Activated CD8-positive, alpha-beta memory T cell treated with anti-CD3 and anti-CD28 coated beads, Interleukin-2, amount 10 ng/mL, durations not matched to agents 7 days and 5 days (primary cell): ENCODE measurements at places on chromosomes 6 and 20. TPM values are rescaled to one million over a fixed set of nuclear protein-coding genes. Genes with fewer than 3 reads are reported as not detected.
A peak's percentile ranks its signal among the peaks of the same experiment; 100 is the strongest.

Gene RAD21L1
- 0.67 TPM for total RNA-seq

Gene FAM209A
- total RNA-seq, result 1.7 TPM

Gene ASIP
- total RNA-seq, result not detected

Gene ZSCAN12
- total RNA-seq, result 7.1 TPM

Gene TRIM40
- not detected for total RNA-seq

Gene SCUBE3
- total RNA-seq, result 0.54 TPM

Gene IL17F
- not detected for total RNA-seq

Gene HLA-DQA1
- total RNA-seq, result 74.4 TPM

Gene SMPDL3A
- total RNA-seq, result 0.52 TPM

Gene STK38
- 54.7 TPM for total RNA-seq

Gene PLG
- 0.80 TPM for total RNA-seq

Gene KCNG1
- not detected for total RNA-seq

Gene BPI
- not detected for total RNA-seq

Gene DNAH8
- 0.15 TPM for total RNA-seq

Gene DEFB124
- not detected for total RNA-seq

- H3K4me1 ChIP-seq, result peaks cover 60% of the 10 kb centered on the region
- peak overlapping the region; percentile 69 for H3K27ac ChIP-seq
- peaks cover 58% of the 10 kb centered on the region for H3K36me3 ChIP-seq
- peak overlapping the region; percentile 29 for H3K4me3 ChIP-seq
Observed at GRCh38 chr20:5947276-5947675, 3.1 kb downstream of the TRMT6 start.

GRCh38 chr6:3133515-3133914 is 15.0 kb downstream of the BPHL start:
- no peak overlapping the region for H3K4me3 ChIP-seq
- no peaks in the 10 kb centered on the region for H3K36me3 ChIP-seq
- no peak overlapping the region for H3K27ac ChIP-seq
- no peaks in the 10 kb centered on the region for H3K4me1 ChIP-seq

DNA sequence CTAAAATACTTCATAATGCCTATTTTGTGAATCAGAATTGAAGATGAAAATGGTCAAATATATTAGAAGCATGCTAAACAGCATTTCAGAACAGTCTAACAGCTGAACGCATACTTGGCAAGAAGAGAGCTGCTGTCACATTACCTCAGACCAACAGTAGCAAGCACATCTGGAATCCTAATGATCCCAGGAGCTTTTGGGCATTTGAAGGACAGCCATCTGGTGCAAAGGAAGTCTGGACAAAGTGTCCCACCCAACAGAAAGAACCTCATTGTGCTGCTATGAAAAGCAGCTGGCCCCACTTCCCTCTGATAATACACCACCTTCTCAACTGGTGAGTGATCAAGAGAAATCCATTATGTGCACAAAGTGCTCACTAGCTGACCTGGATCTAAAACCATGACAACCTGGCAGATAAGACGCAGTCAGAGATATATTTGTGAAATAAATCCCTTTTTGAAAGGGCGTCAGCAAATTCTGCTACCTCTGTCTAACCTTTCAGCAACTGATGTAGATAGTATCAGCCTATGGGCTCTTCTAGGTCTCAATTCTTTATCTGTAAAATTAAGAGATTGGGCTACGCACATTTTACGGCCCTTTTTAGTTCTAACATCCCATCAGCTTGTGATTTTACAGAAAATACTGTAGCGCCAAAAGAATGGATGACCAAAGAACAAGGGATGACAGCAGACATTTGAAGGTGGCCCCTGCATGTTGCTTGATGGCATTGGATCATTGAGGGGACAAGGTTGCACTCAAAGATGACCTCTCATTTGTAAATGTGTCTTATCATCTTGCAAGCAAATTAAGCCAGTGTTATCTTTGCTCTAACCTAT is 78.7 kb downstream of the SGK1 start:
- H3K4me3 ChIP-seq, result no peak overlapping the region
- peaks cover 10% of the 10 kb centered on the region for H3K36me3 ChIP-seq
- no peak for DNase-seq
- no peaks in the 10 kb centered on the region for H3K27me3 ChIP-seq
- H3K4me1 ChIP-seq, result peaks cover 49% of the 10 kb centered on the region

- no peaks in the 10 kb centered on the region for H3K36me3 ChIP-seq
- H3K4me3 ChIP-seq, result no peak overlapping the region
- no peaks in the 10 kb centered on the region for H3K27me3 ChIP-seq
- no peak overlapping the region for H3K27ac ChIP-seq
- no peak for DNase-seq
Observed at GRCh38 chr20:47466704-47467459, 34.8 kb upstream of the NCOA3 start.

GRCh38 chr6:163702736-163703135 is 288.2 kb downstream of the QKI start:
- no peaks in the 10 kb centered on the region for H3K36me3 ChIP-seq
- no peaks in the 10 kb centered on the region for H3K4me1 ChIP-seq
- DNase-seq, result no peak
- H3K27ac ChIP-seq, result no peak overlapping the region

GRCh38 chr6:79158856-79159516 is 75.5 kb downstream of the HMGN3 start:
- H3K27ac ChIP-seq, result no peak overlapping the region
- peaks cover 10% of the 10 kb centered on the region for H3K27me3 ChIP-seq
- H3K36me3 ChIP-seq, result no peaks in the 10 kb centered on the region
- H3K4me1 ChIP-seq, result no peaks in the 10 kb centered on the region
- H3K4me3 ChIP-seq, result no peak overlapping the region

GRCh38 chr20:43040427-43040826 is 149.3 kb downstream of the PTPRT start:
- H3K27me3 ChIP-seq, result no peaks in the 10 kb centered on the region
- H3K4me1 ChIP-seq, result no peaks in the 10 kb centered on the region
- H3K4me3 ChIP-seq, result no peak overlapping the region
- no peaks in the 10 kb centered on the region for H3K36me3 ChIP-seq

DNA sequence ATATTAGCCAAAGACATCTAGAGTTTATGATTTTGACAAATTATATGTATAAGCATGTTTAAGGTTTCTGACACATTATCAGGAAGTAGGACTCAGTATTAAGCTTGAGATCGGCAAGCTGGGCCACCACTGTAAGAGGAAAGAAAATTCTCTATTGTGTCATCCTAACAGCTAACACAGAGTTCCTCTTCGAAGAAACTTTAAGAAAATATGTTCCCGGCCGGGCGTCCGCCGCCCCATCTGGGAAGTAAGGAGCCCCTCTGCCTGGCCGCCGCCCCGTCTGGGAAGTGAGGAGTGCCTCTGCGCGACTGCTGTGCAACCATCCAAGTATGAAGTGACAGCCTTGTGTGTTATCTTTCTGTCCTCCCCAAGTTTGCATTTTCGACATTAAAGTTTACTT is 23.0 kb downstream of the USP49 start:
- H3K4me3 ChIP-seq, result no peak overlapping the region
- H3K36me3 ChIP-seq, result peaks cover 2% of the 10 kb centered on the region
- no peak overlapping the region for H3K27ac ChIP-seq
- DNase-seq, result no peak
- H3K27me3 ChIP-seq, result no peaks in the 10 kb centered on the region
- H3K4me1 ChIP-seq, result peaks cover 4% of the 10 kb centered on the region

GRCh38 chr6:41552723-41553122 is 6.5 kb downstream of the FOXP4 start:
- H3K36me3 ChIP-seq, result no peaks in the 10 kb centered on the region
- no peak overlapping the region for H3K4me3 ChIP-seq
- no peak overlapping the region for H3K27ac ChIP-seq
- DNase-seq, result no peak

DNA sequence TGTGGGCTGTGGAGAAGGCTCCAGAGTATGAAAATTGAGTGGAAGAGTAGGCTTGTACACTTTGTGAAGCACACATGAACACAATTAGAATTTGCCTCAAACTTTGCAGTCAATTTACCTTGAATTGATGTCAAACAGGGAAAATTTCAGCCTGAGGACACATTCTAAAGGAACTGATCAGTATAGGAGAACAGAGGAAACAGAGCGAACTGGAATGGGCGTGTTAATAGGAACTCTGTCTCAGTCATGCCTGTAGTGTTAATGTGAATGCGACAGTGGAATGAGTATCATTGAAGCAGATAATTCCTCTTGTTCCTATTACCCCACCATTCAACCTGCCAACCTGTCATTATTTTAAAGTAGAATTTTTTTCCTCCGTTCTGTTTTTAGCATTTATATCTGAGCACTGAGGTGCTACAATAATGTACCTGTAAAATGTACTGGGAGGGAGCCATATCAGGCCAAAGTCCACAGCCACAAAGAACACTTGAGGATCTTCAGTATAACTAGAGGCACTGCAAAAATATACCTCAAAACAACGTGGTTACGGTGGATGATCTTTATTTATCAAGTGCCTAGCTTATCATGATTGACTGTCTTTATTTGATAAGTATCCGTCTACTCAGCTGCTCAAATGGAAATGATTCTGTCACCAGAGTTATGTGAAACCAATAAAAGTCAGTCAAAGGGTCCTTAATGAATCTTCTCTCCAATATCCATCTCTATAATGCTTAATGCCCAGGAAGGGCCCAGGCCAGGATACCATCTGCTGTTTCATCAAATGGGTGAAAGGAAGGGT is 125.3 kb upstream of the STMND1 start:
- peaks cover 59% of the 10 kb centered on the region for H3K27me3 ChIP-seq
- peaks cover 4% of the 10 kb centered on the region for H3K4me1 ChIP-seq
- DNase-seq, result no peak
- no peaks in the 10 kb centered on the region for H3K36me3 ChIP-seq

GRCh38 chr6:133245422-133245903 is 4.3 kb downstream of the EYA4 start:
- H3K27ac ChIP-seq, result no peak overlapping the region
- H3K4me3 ChIP-seq, result no peak overlapping the region
- peaks cover 52% of the 10 kb centered on the region for H3K27me3 ChIP-seq
- no peak for DNase-seq

DNA sequence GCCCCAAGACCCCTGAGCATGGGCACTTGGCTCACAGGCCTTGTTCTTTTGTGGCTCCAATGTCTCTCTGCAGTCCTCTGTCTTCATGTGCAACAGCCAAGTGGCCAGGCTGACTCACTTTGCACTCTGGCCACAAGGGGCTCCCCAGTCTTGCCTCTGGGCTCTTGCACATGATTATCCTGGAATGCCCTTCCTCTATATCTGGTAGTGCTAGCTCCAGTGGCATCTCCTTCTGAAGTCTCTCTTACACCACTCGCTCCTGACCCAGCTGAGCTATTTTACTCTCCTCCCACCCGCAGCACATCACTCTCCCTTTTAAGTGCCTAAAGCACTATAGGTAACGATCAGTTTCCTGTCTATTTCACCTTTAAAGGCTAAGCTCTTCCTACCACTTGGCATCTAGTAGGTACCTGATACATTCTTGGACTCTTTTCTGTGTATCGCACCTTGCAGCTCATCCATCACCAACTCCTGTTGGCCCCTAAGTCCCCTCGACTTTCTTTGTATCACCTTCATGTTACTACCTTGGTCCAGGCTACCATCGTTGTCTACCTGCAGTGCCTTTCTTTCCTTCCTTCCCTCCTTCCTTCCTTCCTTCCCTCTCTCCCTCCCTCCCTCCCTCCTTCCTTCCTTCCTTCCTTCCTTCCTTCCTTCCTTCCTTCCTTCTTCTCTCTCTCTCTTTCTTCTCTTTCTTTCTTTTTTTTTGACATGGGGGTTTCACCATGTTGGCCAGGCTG is 211.9 kb upstream of the RNF24 start:
- no peak for DNase-seq
- H3K36me3 ChIP-seq, result no peaks in the 10 kb centered on the region
- H3K27me3 ChIP-seq, result peaks cover 21% of the 10 kb centered on the region
- H3K4me1 ChIP-seq, result peaks cover 2% of the 10 kb centered on the region
- no peak overlapping the region for H3K27ac ChIP-seq
- no peak overlapping the region for H3K4me3 ChIP-seq

- H3K36me3 ChIP-seq, result no peaks in the 10 kb centered on the region
- no peaks in the 10 kb centered on the region for H3K4me1 ChIP-seq
- DNase-seq, result no peak
- H3K27me3 ChIP-seq, result peaks cover 6% of the 10 kb centered on the region
- no peak overlapping the region for H3K4me3 ChIP-seq
- no peak overlapping the region for H3K27ac ChIP-seq
Observed at GRCh38 chr6:99002831-99003230, 55.1 kb upstream of the FBXL4 start.

DNA sequence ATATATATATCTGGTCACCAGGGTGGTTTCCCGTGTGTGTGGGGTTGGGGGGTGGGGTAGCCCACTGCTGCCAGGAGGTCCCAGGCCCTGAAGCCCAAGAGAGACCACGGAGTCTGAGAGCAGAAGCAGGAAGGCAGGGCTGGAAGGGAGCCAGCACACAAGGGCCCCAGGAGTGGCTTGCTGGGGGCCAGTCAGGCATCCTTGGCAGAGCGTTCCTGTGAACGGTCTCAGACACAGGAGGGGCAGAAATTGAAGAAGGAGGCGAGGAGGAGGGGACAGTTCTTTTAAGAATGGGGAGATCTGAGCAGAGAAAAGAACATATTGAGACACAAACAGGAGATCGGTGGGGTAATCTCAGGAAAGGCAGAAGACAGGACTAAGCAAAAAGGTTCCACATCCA is 1.9 kb upstream of the EBF4 start:
- H3K27me3 ChIP-seq, result peaks cover 51% of the 10 kb centered on the region
- peaks cover 2% of the 10 kb centered on the region for H3K36me3 ChIP-seq
- no peak overlapping the region for H3K4me3 ChIP-seq
- no peak for DNase-seq
- H3K27ac ChIP-seq, result no peak overlapping the region
- H3K4me1 ChIP-seq, result peaks cover 26% of the 10 kb centered on the region

GRCh38 chr20:517221-517620 is 26.4 kb downstream of the CSNK2A1 start:
- peaks cover 11% of the 10 kb centered on the region for H3K4me1 ChIP-seq
- no peak overlapping the region for H3K4me3 ChIP-seq
- no peak for DNase-seq
- H3K36me3 ChIP-seq, result peaks cover 54% of the 10 kb centered on the region
- no peaks in the 10 kb centered on the region for H3K27me3 ChIP-seq
- H3K27ac ChIP-seq, result no peak overlapping the region

- no peak overlapping the region for H3K27ac ChIP-seq
- no peak for DNase-seq
- H3K4me3 ChIP-seq, result no peak overlapping the region
Observed at GRCh38 chr6:21972516-21972915, 324.3 kb downstream of the PRL start.

- peaks cover 2% of the 10 kb centered on the region for H3K27me3 ChIP-seq
- peaks cover 14% of the 10 kb centered on the region for H3K4me1 ChIP-seq
- no peaks in the 10 kb centered on the region for H3K36me3 ChIP-seq
- no peak for DNase-seq
Observed at GRCh38 chr6:161269310-161269709, 4.6 kb downstream of the AGPAT4 start.

- no peaks in the 10 kb centered on the region for H3K36me3 ChIP-seq
- H3K4me3 ChIP-seq, result no peak overlapping the region
- no peaks in the 10 kb centered on the region for H3K27me3 ChIP-seq
- no peak overlapping the region for H3K27ac ChIP-seq
- no peaks in the 10 kb centered on the region for H3K4me1 ChIP-seq
Observed at GRCh38 chr20:14830466-14830865, 493.1 kb upstream of the FLRT3 start.
